Tibial nerve (tissue), 4 donors: ENCODE measurements at places on chromosomes 13 and 19. TPM values are rescaled to one million over a fixed set of nuclear protein-coding genes. Genes with fewer than 3 reads are reported as not detected.

Gene ZNF558
- 42.0 TPM for total RNA-seq

GRCh38 chr13:60078226-60078625, 85.5 kb downstream of the DIAPH3 start:
- no peak for DNase-seq
- H3K36me3 ChIP-seq, result no peaks in the 10 kb centered on the region
- H3K27me3 ChIP-seq, result no peaks in the 10 kb centered on the region
- H3K4me3 ChIP-seq, result no peak overlapping the region

GRCh38 chr19:10654610-10655456, 687 bp downstream of the ILF3 start:
- H3K4me1 ChIP-seq, result no peaks in the 10 kb centered on the region
- no peaks in the 10 kb centered on the region for H3K27me3 ChIP-seq
- no peaks in the 10 kb centered on the region for H3K36me3 ChIP-seq
- DNase-seq, result no peak

DNA sequence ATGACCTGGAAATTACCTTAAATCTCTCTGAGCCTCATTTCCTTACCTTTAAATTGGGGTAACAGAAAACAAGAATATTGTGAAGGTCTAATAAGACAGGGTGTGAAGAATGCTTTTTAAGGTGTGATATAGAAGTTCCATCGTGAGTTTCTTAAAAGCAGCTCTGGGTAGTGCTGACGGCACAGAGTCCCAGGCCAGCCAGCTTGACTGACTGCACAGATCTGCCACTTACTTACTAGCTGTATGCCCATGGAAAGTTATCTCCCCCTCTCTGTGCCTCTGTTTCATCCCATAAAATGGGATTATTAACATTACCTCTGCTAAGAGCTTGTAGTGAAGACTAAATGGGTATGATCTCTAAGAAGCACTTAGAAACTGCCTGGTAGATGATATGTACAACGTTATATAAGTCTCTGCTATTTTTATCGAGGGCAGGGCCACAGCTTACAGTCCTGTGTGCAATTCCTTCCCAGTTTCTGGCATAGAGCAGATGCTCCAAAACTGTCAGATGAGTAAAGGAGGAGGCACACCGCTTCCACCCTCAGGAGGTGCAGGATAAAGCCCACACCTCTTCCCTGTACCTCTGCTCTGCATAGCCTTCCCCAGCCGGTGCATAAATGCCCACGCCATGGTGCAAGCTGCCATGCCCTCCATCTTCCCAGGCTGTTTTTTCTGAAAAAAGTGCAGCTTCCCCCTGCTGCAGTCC, 99.6 kb downstream of the MBNL2 start:
- DNase-seq, result no peak
- H3K4me1 ChIP-seq, result peaks cover 13% of the 10 kb centered on the region
- H3K36me3 ChIP-seq, result no peaks in the 10 kb centered on the region
- H3K27ac ChIP-seq, result no peak overlapping the region

Gene SHC2
- 41.1 TPM for total RNA-seq

Gene CCNA1
- total RNA-seq, result 0.30 TPM

Gene ANKRD24
- total RNA-seq, result 0.78 TPM

DNA sequence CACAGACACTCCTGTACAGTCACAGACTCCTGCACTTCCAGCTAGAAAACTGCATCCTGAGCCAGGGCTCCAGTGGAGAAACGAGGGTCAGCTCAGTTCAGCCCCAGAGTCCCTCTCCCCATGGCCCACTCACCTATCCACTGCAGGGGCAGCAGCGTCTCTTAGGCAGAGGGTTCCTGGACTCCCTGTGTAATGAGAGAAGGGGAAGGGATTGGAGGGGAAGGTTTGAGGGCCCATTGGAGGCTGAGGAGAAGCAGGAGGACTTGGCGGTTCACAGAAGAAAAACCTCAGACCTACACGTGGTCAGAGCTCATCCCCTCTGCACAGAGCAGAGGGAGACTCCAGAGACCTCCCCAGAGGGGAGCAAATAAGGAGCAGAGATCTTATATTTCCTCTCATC, 9.2 kb upstream of the CEACAM18 start:
- H3K36me3 ChIP-seq, result no peaks in the 10 kb centered on the region
- H3K27me3 ChIP-seq, result peaks cover 15% of the 10 kb centered on the region
- no peaks in the 10 kb centered on the region for H3K4me1 ChIP-seq
- H3K27ac ChIP-seq, result no peak overlapping the region
- H3K4me3 ChIP-seq, result no peak overlapping the region
- DNase-seq, result no peak

Gene WDR88
- not detected for total RNA-seq

DNA sequence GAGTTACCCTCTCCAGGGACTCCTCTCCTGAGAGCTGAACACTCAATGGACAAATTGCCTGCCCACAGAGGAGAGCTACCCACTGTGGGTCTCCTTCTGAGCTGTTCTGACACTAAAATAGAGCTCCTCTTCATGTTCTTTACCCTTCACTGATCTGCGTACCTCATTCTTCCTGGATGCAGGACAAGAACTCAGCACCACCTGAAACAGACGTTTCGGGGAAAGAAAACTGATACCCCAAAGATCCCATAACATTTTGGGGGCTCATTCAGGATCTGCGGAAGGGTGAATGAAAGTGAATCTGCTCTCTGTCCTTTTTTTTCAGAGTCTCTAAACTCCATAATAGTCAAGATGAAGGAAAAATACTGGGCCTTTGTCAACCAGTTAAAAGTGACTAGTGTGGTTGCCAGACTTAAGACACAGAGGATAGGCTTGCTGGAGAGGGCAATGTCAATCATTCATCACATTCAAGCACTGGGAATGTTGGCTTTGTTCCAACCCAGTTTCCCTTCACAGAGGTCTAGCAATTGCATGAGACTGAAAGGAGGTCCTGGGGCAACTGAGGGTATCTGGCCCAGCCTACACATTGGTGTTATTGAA, 136.7 kb upstream of the SLITRK6 start:
- DNase-seq, result no peak
- H3K27me3 ChIP-seq, result no peaks in the 10 kb centered on the region
- H3K36me3 ChIP-seq, result no peaks in the 10 kb centered on the region

DNA sequence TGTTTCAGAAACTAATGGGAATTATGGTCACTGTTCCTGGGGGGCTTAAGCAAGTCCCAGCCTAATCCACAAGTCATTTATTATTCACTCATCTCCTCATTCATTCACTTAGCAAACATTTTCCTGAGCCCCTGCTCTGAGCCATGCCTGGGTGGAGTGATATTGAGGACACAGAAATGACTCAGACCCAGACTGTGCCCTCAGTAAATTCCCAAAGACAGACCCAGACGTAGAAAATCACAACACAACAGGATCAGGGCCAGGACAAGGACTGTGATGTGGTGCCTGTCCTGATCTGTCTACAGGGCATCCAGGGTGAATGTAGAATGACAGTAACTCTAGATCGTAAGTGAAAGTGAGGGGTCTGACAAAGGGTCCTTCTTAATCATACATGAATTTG, 7.0 kb upstream of the SPACA6 start:
- H3K36me3 ChIP-seq, result no peaks in the 10 kb centered on the region
- H3K27me3 ChIP-seq, result no peaks in the 10 kb centered on the region
- no peak for DNase-seq
- H3K27ac ChIP-seq, result no peak overlapping the region
